B cell (primary cell): ENCODE measurements at places on chromosomes 6 and 20. TPM values are rescaled to one million over a fixed set of nuclear protein-coding genes. Genes with fewer than 3 reads are reported as not detected.

SOX18 gene
- not detected in 2 replicates for polyA plus RNA-seq

GRCh38 chr6:125198398-125198937 is 44.9 kb downstream of the TPD52L1 start:
- no peaks in the 10 kb centered on the region for H3K4me1 ChIP-seq
- H3K4me3 ChIP-seq, result no peak overlapping the region

GRCh38 chr6:166415306-166415705 is 32.6 kb upstream of the MPC1 start:
- no peaks in the 10 kb centered on the region for H3K27me3 ChIP-seq
- H3K27ac ChIP-seq, result no peak overlapping the region
- no peak for DNase-seq
- H3K36me3 ChIP-seq, result no peaks in the 10 kb centered on the region
- H3K4me3 ChIP-seq, result no peak overlapping the region
- no peaks in the 10 kb centered on the region for H3K4me1 ChIP-seq

DNA sequence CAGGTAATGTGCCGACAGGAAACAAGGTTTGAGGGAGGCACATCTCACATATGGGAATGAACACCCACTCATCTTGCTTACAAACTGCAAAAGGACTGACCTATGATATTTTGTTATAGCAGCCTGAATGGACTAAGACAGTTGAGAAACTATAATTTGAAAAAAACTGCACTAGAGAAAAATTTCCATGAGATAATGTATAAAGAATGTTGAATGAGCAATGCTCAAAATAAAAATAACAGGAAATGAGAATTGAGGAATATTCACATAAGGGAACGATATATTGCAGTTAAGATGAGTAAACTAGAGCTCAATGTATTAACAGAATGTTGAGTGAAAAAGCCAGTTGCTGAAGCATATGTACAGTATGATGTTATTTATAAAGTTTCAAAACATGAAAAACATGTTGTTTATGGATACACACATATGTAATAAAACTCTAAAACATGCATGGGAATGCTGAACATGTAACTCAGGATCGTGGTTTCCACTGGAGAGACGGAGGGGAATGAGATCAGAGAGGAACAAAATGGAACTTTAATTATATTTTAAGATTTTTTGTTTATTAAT is 6.3 kb upstream of the TBC1D22B start:
- peaks cover 7% of the 10 kb centered on the region for H3K27me3 ChIP-seq
- no peaks in the 10 kb centered on the region for H3K36me3 ChIP-seq
- no peak overlapping the region for H3K27ac ChIP-seq
- no peaks in the 10 kb centered on the region for H3K4me1 ChIP-seq

C6orf132 gene
- polyA plus RNA-seq, result not detected in 2 replicates

- H3K36me3 ChIP-seq, result no peaks in the 10 kb centered on the region
- no peak for DNase-seq
- no peak overlapping the region for H3K27ac ChIP-seq
- H3K27me3 ChIP-seq, result no peaks in the 10 kb centered on the region
- H3K4me1 ChIP-seq, result no peaks in the 10 kb centered on the region
- no peak overlapping the region for H3K4me3 ChIP-seq
These were observed 615.3 kb upstream of the BTBD3 start for GRCh38 chr20:11302436-11302835.

GRCh38 chr20:7629880-7630279 is 310.4 kb downstream of the HAO1 start:
- no peak overlapping the region for H3K27ac ChIP-seq
- no peaks in the 10 kb centered on the region for H3K36me3 ChIP-seq
- no peak for DNase-seq
- no peaks in the 10 kb centered on the region for H3K4me1 ChIP-seq

GRCh38 chr6:79261666-79262065 is 27.2 kb upstream of the HMGN3 start:
- no peak overlapping the region for H3K4me3 ChIP-seq
- no peaks in the 10 kb centered on the region for H3K27me3 ChIP-seq
- no peaks in the 10 kb centered on the region for H3K4me1 ChIP-seq
- no peaks in the 10 kb centered on the region for H3K36me3 ChIP-seq

DNA sequence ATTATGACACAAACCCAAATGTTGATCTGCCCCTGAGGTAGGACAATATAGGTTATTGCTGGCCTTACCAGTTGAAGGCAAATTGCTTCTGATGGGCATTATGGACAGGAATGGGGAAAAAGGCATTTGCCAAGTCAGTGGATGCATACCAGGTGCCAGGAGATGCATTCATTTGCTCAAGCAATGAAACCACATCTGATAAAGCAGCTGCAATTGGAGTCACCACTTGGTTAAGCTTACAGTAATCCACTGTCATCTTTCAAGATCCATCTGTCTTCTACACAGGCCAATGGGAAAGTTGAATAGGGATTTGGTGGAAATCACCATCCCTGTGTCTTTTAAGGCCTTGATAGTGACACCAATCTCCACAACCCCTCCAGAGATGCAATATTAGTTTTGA is 648.6 kb downstream of the COL12A1 start:
- DNase-seq, result no peak
- no peak overlapping the region for H3K27ac ChIP-seq
- H3K36me3 ChIP-seq, result no peaks in the 10 kb centered on the region
- H3K4me1 ChIP-seq, result no peaks in the 10 kb centered on the region
- H3K27me3 ChIP-seq, result no peaks in the 10 kb centered on the region

- no peak within 1 kb of the TSS for H3K27ac ChIP-seq
- peaks cover 3% of the 10 kb centered on the region for H3K27me3 ChIP-seq
- DNase-seq, result peak; percentile 90
- H3K4me1 ChIP-seq, result peaks cover 53% of the 10 kb centered on the region
These were observed at the start of gene SLCO4A1 for GRCh38 chr20:62642051-62642665. SLCO4A1 (plus strand) TSS chr20:62642503; CDS start chr20:62656455, 13,952 bp downstream.
